Kidney capillary endothelial cell (primary cell): ENCODE measurements at places on chromosomes 2 and 18.

DNA sequence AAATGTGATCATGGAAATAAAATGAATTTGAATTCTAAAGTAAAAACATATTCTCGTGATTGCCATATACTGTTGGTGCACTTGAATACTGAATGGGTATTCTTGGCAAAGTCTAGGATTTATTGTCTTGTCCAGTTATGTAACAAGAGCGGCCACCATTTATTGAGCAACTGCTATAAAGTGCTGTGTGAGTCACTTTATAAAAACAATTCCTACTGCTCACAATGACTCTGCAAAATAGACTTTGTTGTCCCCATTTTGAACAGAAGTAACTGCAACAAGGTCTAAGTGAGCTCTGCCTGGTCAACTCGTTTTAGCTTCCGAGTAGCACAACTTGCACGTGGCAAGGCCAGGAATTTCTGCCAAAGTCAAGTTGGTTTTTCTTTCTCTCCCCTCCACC is 995.6 kb upstream of the FANCL start:
- DNase-seq: no peak

DNA sequence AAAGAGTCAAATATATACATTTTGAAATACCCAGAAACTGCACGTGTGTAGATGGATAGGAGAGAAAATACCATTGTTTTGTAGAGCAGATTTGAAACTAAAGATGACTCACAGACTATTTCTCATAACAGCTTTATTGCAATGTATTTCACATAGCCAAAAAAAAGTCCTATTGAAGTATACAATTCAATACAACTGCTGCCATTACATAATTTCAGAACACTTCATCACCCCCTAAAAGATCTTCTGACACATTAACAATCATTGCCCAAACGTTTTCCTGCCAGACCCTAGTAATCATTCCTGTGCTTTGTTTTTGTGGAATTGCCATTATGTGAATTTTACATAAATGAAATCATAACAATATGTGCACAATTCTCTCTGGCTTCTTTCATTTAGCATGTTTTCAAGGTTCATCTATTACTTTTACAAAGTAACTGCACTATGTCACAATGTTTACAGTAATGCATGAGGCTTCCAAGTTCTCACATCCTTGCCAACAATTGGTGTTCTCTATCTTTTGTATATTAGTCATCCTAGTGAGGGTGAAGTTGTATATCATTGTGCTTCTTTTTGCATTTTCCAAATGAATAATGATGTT is 378.6 kb upstream of the CWC22 start:
- DNase-seq: peak; percentile 3

DNA sequence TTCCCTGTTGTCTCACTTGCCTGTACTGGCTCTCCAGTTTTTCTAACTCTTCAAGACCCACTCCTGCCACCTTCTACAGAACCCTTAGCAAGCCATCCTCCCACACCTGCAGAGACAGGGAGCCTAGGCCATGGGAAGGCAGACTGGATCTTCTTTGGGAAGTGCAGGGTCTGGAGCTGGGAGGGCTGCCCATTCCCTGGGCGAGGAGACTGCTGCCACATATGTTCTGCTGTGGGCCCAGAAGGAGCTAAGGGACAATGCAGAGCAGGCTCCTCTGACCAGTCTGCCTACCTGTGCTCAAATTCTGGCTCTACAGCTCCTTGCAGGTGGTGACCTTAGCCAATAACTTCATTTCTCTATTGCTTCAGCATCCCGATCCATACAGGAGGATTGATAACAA is 152.1 kb upstream of the CELF4 start:
- DNase-seq: no peak

- DNase-seq: no peak
Observed at GRCh38 chr2:230660294-230661060, 52.2 kb upstream of the CAB39 start.

GRCh38 chr18:58177004-58177717 is 133.1 kb downstream of the NEDD4L start:
- DNase-seq: no peak

GRCh38 chr18:32049393-32050171 is 31.0 kb downstream of the RNF125 start:
- DNase-seq: no peak

- no peak for DNase-seq
Observed at GRCh38 chr2:8534729-8535468, 147.0 kb upstream of the ID2 start.

DNA sequence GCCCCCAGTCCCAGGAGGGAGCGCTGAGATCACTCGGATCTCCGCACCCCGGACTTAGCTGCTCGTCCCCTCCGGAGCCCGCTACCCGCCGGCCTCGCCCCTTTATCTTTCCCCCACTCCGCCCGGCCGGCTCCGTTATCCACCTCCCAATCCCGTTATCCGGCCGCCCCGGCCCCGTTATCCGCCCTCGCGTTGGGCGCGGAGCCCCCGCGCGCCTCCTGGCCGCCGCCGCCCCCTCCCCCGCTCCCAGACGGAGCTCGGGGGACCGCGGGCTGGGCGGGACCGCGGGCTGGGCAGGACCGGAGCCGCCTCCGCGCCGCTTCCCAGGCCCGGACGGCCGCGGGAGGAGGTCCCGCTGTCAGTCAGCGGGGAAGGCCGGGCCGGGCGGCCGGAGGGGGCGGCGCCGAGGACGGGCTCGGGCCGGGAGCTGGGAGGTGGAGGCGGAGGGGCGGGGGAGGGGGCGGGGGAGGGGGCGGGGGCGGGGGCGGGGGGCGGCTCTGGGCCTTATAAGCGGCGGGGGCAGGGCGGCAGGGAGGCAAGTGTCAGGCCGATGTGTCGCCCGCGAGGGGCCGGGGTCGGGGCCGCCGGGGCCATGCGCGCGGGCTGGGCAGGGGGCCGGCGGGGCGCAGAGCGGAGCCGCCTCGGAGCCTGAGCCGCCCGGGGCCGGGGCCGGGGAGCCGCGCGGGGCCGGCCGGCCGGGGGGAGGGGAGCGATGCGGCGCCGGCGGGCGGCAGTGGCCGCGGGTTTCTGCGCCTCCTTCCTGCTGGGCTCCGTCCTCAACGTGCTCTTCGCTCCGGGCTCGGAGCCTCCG is at the start of gene PKDCC:
TSS of gene PKDCC (plus strand) at position 534 of the 811 bp plus-strand sequence. CDS start at position 713, 179 bp downstream.
- DNase-seq: no peak

- DNase-seq: no peak
Observed at GRCh38 chr2:96594282-96594681, 43.8 kb downstream of the KANSL3 start.

GRCh38 chr18:69158944-69159343 is 241.7 kb upstream of the DOK6 start:
- no peak for DNase-seq
